ENCODE measurements at places on chromosomes 1 and 21.

- no peak for DNase-seq
Observed at GRCh38 chr1:39110325-39110851, 84.2 kb downstream of the NDUFS5 start.

GRCh38 chr1:22865736-22866135 is 106.9 kb downstream of the LACTBL1 start:
- no peak for DNase-seq

DNA sequence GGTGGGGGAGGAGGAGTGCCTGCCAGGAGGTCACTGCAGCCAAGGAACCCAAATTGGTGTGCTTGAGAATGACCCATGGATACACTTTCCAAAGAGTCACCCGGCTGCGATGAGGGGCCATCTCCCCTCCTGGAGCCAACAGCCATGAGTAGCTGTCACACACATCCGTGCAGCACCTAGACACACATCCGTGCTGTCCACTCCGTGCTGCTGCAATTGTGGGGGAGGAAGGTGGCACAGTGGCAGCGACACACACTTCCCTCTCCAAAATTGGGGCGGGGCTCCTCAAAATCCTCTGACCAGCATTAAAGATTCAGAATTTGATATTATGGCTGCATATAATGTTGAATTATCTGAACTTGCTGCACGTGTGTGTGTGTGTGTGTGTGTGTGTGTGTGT is 15.8 kb downstream of the TP73 start:
- no peak for DNase-seq

- no peak for DNase-seq
Observed at GRCh38 chr1:101216623-101217022, 20.2 kb upstream of the S1PR1 start.

DNA sequence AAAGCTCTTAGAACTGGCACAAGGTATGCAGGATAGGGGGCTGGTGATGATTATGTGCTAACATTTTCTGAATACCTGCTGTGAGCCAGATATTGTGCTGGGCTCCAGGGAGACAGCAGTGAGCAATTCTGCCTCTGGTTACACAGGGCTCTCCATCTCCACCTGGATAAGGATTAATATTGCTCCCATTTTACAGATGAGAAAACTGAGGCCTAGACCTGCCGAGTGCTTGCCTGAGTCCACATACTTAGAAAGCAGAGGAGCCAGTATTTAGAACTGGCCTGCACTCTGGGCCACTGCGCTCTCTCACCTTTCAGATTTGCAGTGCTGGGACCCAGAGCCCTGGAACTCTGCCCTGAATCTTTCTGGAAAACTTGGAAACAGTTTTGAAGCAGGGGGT is 167.2 kb upstream of the KLHDC7A start:
- DNase-seq: no peak

- no peak for DNase-seq
Observed at GRCh38 chr1:40825435-40825788, 36.8 kb downstream of the CITED4 start.

DNA sequence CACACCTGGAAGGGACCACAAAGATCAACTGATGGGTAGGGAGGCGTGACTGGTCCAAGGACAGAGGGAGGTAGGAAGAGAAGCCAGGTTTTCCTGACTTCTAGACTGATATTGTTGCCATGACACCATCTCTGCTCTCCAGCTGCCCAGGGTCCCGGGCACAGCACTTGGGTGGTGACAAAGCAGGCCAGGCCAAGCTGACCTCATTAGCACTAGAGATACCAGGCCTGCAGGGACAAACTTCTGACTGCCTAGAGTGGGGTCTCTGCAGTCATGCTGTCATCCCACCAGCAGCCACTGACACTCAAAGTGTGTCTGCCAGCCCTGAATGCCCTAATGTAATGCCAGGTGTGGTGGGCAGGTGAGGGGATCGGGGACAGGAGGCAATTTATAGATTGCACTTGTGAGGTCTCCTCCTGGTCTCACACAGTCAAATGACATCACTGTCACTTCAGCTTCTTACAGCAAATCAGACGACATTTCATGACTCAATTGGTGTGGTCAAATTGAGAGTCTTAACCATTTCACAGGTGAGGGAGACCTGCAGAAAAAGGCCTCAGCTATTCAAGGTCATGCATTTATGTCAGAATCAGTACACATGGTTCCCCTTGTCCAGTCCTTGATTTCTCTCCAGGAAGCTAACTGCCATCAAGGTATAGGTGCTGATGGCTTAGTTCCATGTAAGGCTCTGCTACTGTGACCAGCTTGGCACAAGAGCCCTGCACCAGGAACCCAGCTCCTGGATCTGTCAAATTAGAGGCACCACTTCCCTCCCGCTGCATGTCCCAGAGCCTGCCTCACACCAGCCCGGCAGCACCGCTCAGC is 2.7 kb downstream of the SLC9A1 start:
- DNase-seq: no peak

- DNase-seq: no peak
Observed at GRCh38 chr1:43527111-43527878, 3.4 kb upstream of the PTPRF start.

- no peak for DNase-seq
Observed at GRCh38 chr1:145891587-145892485, 6.2 kb upstream of the ANKRD35 start.

DNA sequence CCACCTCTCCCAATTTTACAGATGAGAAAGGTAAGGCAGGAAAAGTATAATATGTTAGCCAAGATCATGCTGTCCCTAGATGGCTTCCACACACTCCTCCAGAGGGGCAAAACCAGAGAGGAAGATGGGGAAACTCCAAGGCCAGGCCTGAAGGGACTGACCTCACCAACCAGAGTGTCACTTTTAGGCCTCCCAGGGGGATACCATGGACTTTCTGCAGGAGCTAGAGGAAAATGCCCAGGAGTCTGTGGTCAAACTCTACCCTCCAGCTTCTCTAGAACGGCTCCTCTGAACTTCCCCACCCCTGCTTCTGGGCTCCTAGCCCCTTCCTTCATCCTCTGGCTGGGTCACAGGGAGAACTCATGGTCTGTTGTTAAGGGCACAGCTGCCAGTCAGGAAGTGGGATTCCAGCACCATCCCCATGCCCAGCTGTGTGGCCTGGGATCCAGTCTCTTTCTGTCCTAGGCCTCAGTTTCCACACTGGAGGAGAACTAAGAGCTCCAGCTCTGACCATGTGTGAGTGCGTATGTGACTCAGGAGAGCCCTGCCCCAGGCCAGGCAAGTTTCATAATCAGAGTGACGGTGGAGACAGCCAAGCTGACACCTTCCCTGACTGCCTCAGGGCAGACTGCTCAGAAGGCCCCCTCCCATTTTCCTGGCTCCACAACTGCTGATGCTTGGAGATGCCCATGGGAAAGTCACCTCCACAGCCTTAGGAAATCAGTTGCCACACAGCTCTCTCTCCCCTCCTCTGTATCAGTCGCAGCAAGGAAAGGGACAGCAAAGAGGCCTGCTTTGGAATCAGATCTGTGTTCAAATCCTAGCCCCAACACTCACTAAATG is 1.9 kb downstream of the IGSF8 start:
- DNase-seq: no peak

- DNase-seq: no peak
Observed at GRCh38 chr1:109912873-109913272, 2.2 kb downstream of the CSF1 start.

All from cortex of kidney (tissue), 1 donor.